ENCODE measurements at places on chromosomes 4 and X.

GRCh38 chr4:168677063-168677462 is 180.2 kb downstream of the PALLD start:
- DNase-seq, result no peak

- DNase-seq, result no peak
Measured at GRCh38 chrX:70998411-70999027, 67.6 kb upstream of the SLC7A3 start.

GRCh38 chrX:16258882-16259281 is 91.6 kb downstream of the MAGEB17 start:
- DNase-seq, result no peak

DNA sequence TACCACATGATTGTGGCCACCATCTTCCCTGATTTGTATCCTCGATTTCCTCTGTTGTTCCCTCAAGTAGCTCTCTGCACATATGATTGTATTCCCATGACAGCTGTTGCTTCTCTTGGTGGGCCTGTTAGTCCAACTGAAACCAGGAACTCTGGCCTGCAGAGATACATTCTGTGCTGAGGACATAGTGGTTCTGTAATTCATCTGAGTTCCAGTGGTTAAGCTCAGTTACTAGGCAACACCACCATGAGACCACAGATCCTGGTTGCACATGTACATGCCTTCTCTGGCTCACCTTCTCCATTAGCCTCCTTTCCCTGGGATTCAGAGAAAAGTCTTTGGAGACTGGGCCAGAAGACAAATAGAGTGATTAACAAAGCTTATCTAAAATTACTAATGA is 172.1 kb upstream of the SLC7A11 start:
- DNase-seq, result no peak

- no peak for DNase-seq
Measured at GRCh38 chr4:57211131-57211530, 100.9 kb upstream of the IGFBP7 start.

DNA sequence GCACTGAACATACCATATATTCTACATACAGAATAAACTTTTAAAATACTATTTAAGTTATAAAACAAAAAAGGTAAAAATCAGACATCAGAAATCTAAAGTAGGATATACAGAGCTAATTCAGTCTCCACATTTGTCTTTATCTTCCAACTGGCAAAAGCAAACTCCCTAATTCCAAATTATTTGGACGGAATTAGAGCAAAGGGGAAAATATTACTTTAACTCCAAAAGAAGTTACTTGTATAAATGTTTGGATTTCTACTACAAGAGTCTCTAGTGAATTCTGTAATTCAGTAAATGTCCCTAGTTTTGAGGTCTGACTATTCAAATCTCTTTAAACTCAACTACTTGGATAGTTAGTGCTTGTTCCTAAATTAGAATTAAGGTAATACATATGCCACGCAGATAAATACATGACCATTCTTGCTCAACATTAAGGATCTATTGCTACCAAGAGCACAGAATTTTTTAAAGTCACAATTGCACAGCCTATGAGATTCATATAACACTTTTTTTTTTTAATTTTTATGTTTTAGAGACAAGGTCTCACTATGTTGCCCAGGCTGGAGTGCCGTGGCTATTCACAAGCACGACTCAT is 7.3 kb downstream of the ZNF280C start:
- DNase-seq, result no peak

GRCh38 chr4:40750461-40751258 is 905 bp downstream of the NSUN7 start:
- DNase-seq, result no peak

DNA sequence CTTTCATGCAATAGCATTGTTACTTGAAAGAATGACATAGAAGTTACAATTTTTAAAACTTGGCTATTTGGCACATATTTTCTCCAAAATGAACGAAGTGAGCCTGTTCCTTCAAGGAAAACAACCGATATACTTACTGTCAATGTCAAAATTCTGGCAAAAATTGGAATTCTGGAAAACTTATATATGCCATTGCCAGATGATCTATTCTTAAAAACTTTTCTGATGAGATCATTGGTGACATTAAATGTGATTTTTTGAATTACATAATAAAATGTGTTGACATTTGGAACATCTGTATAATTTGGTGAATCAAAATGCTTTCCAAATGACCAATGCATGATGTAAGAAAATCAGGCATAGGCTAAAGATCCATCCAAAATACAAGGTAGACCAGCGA is 209.0 kb downstream of the SCFD2 start:
- DNase-seq, result no peak

- DNase-seq, result peak; percentile 33
Measured at GRCh38 chrX:153974003-153974725, 1.6 kb downstream of the TMEM187 start.

DNA sequence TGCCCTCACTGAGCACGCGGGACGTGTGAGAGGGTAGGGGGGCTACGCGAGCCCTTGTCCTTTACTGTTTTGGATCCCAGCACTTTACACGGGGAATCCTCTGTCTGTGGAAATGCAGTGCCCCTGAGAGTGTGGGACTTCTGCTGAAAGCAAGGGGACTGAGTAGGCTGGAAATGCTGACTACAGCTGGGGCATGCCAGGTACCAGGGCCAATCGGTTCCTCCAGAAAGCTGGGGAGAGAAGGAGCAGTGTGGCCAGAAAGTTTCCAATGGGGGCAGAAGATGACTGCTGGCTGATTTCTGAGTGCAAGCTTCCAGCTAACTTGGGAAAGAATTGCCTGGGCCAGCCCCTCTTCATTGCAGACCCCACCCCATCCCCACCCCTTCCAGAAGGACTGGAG is 1.5 kb downstream of the NHSL2 start:
- DNase-seq, result peak; percentile 12

DNA sequence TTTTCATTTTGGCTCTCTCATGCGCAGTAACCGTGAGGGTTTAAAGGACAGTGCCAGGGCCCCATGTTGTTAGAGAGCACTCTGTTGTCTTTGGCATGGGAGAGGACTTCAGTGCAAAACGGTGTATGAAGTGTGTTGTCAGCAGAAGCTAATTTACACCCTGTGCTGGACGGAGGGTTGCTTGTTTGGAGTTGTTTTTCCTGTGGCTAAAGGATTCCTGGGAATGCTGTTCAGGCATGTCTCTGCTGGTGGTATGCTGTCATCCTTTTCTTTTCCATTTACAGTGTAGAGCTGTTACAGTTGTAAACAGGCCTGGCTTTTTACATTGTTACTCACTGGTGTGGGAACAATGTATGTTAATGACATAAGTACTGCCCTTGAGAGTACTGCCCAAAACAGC is 206.3 kb downstream of the CBR4 start:
- peak; percentile 40 for DNase-seq

DNA sequence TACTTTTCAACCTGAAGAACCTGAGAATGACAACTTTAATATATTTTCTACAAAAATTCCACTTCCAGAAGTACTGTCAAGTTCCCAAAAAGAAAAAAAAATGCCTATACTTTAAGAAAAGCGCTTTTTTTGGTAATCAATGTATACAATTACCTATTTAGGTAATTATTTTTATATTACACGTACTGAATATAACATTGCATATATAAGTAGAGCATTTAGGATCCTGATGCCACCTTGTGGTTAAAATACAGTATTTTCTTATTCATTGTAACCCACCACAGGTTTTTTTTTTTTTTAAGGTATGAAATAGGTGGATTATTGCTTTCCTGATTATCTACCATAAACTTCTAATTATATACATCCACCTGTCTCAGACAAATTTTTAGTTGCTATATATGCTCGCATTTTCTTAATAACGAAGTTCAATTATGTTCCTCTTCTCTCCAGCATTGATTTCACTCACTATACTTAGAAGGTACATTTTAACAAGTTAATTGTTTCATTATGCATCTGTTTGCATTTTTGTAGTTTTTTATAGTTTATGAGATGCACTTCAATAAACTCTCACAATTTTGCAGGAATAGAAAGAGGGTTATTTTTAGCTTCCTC is 5.2 kb downstream of the MAP9 start:
- peak; percentile 44 for DNase-seq

- no peak for DNase-seq
Measured at GRCh38 chr4:126123611-126124325, 809.0 kb downstream of the FAT4 start.

DNA sequence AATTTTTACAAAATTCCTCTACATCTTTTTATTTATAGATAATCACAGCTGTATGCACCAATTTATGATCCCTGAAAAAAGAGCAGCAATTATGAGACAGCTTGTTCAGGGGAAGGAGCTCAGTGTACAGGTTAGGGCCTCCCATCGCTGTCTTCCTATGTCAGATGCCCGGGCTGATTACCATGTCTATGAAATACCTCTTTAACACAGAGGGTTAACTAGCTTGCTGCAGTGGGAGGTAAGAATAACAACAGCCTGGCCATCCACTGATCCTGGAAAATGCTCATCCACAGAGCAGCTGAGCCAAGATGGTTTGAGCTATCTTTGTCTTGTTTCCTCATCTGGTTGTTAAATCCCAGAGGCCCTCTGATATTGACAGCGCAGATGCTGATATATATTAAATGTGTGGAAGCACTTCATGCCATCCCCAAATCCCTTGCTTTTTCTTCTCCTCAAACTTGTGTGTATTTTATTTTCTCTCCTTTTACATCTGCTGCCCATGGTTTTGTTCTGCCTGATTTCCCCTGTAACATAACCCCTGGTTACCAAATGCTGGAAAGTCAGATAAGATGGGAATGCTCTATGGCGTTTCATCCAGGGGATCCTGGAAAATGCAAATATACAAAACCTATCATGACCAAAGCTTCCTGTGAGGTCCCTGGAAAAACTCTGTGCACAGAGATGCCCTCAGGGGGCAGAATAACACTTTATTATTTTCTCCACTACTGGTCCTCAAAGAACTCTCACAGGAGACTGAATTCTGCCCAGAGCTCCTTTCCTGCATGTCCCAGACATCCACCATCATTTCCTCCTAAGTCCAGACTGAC is 85.8 kb upstream of the PUDP start:
- DNase-seq, result no peak

GRCh38 chrX:77502951-77503525 is 55.8 kb downstream of the FGF16 start:
- DNase-seq, result no peak

DNA sequence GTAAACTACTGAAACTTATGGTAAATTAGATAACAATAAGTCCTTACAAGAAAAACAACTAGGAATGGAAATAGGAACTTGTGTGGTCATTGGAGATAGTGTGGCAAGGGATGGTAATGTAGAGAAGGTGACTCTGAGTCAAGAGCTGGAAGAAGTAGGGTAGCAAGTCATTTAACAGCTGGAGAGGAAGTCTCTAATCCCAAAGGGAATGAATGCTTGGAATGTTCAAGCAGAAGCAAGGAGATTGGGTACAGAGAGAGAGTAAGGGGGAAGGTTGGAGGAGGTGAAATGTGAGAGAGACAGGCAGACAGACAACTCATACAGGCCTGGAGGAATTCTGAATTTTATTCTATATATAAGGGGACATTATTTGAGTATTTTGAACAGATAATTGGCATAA is 260.6 kb upstream of the MAD2L1 start:
- no peak for DNase-seq

DNA sequence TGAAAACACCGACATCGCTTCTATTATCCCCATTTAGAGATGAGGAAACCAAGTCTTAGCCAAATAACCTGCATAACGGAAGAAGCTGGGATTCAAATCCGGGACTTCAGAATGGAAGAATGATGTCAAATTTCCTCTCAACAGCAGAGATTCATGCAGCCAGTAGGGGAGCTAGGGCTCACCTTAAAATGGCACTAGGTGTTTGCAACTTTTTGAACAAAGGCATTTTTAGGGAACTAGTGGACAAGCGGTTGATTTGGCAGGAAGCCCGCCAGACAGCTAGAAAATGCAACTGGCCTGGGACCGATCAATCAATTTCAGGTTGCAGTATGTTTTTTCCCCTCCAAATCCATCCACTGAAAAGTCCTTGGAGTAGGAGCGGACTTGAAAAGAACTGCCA is 224.2 kb downstream of the PTTG2 start:
- DNase-seq, result no peak

DNA sequence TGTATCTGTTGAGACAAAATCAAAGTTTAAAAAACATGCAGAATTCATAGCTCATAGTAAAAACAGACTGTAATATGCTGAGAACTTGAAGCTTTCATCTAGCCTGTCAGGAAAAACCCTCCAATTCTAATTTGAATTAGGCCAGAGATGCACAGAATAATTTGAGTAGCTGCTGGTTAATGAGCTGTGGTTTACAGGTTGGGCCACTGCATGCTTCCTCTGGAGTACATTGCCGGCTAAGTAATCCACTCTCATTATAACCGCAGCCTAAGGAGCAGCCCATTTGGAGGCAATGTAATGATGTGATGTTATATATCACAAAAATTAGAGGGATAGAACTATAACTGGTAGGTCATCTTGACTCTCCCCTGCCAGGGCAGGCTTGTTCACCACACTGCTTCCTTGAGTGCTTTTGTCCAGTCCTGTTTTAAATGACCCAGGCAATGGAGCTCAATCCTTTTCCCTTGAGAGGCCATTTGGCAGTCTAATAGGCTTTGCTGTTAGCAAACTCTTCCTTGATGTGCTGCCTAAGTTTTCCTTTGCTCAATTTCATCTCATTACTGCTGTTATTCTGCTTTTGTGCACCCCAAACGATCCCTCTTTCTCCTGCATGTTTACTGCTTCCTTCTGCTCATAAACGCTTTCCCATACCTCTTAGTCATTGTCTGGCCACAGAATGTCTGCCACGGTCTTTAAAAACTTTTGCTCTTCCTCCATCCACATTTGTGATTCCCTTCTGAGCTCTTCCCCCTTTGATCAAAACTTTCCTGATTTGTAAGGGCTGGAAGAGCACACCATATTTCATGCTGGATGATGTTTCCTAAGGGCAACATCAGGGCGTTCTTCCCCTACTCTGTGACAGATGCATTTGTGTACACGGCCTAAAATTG is 230.9 kb downstream of the C4orf33 start:
- no peak for DNase-seq

DNA sequence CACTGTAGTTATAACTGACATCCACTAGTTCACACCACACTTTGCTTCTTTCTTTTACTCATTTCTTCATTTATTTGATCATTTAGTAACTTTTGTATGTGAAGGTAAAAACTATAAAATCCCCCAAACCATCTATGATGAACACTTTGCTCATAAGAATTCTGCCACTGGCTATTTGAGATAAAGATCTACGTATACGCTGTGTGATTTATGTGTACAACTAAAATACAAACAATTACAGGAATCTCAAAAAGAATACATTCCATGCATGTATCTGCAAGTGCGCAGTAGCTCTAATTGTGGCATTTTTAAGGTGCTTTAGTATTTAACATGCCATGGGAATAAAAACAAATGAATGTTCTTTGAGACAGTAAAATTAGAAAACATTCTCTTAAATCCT is 156.9 kb upstream of the NAP1L5 start:
- DNase-seq, result no peak

DNA sequence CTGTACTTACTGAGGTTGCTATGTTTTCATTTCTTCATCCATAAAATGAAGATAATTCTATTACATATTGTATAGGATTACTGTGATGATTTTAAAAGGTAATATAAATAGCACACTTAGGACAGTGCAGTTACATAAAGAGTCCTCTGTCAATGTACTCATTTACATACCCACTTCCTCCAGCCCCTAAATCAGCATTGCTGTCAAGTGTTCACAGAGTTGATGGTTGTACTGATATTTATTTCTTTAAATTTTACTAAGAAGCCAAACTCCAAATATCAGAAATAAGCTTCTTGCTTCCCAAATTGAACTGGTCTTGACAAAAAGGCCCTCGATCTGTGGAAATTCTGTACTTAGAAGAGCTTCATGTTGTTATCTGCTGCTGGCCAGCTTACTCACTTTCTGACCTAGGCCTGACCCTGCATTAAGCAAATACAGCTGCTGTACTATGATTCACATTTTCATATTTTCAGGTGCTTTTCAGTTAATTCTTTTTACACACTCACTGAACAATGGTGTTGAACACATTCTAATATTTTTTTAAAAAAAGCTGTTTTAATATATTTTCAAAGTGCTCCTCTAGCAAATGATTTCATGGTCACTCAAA is 259.6 kb downstream of the UNC5C start:
- no peak for DNase-seq
